HT1080 (cell line): ENCODE measurements at places on chromosomes 5 and 9.

GRCh38 chr5:53884844-53885243, 324.4 kb downstream of the NDUFS4 start:
- DNase-seq: no peak

- no peak for DNase-seq
Observed at GRCh38 chr9:69535911-69536310, 136.3 kb downstream of the APBA1 start.

- no peak for DNase-seq
Observed at GRCh38 chr5:17214893-17215292, 2.5 kb upstream of the BASP1 start.

DNA sequence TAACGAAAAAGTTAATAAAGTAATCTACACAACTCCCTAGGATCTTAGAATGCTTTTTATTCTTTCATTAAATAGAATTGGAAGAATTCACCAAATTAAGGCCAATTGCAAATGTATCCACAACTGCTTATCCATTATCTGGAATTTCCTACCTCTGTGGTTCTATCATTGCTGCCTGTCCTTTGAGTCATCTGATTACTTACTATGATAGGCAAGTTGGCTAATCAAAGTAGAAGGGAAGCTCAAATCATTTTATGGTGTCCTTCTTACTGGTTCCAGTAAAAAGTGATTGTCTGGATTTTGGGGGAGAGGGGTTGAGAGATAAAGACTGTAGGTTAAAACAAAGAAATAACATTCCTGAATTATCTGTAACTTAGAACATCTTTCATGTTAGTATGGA, 161.4 kb upstream of the GNA14 start:
- DNase-seq: no peak

DNA sequence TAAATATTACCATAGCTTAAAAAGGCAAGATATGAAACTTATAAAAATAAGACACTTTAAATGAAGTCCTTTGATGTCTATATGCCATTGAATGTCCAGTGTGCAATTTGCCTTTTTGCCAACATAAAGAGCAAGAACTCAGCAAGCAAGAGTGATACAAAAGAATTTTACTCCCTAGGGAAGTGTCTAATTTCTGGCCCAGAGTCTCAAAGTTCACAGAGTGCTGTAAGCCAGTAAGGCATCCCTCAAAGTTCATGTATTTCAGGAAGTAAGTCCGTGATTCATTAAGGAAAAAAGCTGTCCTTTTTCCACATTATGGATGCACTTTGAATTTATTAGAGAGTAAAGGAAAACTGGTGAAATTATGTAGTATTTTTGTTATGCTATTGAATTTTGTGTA, 185.2 kb downstream of the CCDC171 start:
- no peak for DNase-seq

- DNase-seq: no peak
Observed at GRCh38 chr9:107898761-107899160, 409.2 kb upstream of the KLF4 start.

DNA sequence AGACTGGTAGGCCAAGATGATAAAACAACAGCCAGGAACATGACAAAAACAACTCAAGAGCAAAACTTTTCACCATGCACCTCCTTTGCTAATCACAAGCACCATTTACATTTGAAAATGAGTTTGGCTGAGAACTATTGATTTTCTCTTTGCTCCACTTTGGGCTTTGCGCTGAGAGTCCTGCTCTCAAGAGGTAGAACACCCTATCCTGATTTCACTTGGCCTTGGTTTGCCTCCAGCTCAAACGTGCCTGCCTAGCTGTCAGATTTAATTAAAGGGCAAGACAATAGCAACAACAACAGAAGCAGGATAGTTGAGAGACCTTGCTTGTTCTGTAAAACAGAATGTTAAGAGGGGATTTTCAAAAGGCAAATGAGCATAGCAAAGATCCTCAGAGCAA, 128.2 kb upstream of the ASTN2 start:
- no peak for DNase-seq

GRCh38 chr5:133397990-133398645, 214.2 kb downstream of the FSTL4 start:
- DNase-seq: no peak

- DNase-seq: no peak
Observed at GRCh38 chr9:20242510-20243189, 379.6 kb downstream of the MLLT3 start.

DNA sequence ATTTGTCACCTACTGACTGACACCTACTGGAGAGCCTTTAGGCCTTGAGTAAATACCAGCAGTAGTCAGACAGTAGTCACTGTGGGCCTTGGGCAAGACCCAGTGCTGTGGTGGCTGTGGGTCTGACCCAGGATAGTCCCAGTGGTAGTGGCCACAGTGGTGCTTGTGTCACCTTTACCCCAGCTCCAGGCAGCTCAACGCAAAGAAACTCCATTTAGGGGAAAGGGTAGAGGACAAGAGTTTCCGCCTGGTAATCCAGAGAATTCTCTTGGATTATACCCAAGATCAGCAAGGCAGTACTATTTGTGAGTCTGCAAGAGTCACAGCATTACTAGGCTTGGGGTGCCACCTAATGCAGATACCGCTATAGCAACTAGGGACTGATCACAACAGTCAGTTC, 28.9 kb downstream of the CERT1 start:
- no peak for DNase-seq

- DNase-seq: no peak
Observed at GRCh38 chr5:55564721-55565120, 30.0 kb upstream of the PLPP1 start.

- DNase-seq: peak; percentile 62
Observed at GRCh38 chr5:1881098-1881572, 1.6 kb downstream of the IRX4 start.

DNA sequence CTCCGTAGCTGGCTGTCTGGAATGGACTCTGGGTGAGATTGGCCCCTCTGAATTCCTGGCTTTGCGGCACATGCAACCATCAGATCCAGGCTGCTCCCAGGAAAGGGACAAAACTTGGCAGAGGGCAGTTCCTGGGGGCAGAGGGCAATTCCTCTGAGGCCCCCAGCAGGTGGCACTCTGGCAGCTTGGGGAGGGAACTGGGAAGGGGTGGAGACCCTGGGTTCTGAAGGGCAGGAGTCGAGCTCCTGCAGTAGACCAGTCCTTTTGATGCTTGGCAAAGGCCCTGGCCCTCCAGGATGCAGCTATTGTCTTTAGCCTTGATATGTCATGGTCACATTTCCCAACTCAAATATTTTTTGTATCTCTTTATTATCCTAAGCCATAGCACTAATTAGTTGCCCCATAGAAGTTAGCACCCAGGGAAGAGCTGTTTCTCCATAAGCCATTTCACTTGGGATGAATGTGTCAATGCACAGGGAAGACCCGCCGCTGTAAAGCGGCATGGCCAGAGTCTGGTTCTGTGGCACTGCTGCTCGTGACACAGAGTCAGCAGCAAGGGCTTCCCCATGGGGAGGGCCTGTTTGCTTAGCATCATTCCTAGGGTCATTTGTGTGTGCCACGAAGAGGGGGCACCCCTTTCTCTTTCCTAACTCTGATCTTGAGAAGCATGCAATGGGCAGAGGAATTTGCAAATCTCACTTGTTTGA, 51.2 kb upstream of the CDK20 start:
- DNase-seq: no peak

DNA sequence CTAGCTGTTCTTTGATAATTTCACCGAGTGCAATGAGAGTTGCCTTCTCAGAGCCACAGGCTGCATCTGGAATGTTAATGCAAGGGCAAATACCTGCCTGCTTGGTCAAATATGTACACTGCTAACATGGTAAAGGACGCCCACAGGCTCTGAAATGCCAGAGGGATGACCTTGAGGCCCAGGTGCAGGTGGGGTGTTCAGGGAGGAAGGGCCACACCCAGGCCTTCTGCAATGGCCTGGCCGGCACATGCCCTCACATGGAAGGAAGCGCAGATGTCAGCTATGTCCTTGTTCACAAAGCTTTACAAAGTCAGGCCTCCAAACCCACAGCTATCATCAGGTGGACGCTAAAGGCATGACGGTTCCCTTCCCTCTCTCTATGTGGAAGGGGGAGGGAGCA, 48.6 kb downstream of the HRH2 start:
- DNase-seq: no peak

GRCh38 chr5:11319836-11320580, 559.0 kb upstream of the DAP start:
- peak; percentile 63 for DNase-seq

GRCh38 chr5:6979061-6979460, 265.8 kb downstream of the TENT4A start:
- DNase-seq: no peak

GRCh38 chr9:114324492-114324891, 1.6 kb downstream of the ORM1 start:
- no peak for DNase-seq

DNA sequence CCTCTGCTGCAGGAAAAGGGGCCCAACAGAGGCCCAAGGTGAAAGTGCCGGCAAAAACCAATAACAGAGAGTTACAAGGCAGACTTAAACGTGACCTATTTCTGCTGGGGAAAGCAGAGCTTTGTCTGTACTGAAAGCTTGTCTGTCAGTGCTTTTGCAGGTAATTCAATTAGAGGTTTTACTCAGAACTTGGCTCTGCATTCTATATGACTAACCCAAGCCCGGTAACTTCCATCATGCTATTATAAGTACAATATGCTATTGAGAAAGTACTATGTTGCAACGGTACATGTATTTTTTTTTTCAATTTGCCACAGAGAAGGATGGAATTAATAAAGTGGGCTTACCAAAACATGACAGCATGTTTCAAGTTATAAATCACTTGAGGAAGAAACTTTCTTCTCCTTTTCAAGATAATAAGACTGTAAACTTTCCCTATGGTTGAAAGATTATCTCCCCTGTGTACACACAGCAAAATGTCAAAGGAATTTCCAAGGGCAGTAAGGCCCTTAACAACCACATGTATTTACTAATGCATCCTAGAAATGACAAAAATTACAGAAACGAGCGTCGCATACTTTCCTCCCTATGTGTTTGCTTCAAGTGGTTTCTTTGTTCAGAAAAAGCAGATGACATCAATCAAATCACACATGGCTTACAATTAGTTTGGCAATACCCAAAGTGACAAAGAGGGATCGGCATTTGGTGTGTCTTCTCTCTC, 282.4 kb downstream of the EFNA5 start:
- peak; percentile 79 for DNase-seq

GRCh38 chr5:45847877-45848276, 151.7 kb upstream of the HCN1 start:
- no peak for DNase-seq

DNA sequence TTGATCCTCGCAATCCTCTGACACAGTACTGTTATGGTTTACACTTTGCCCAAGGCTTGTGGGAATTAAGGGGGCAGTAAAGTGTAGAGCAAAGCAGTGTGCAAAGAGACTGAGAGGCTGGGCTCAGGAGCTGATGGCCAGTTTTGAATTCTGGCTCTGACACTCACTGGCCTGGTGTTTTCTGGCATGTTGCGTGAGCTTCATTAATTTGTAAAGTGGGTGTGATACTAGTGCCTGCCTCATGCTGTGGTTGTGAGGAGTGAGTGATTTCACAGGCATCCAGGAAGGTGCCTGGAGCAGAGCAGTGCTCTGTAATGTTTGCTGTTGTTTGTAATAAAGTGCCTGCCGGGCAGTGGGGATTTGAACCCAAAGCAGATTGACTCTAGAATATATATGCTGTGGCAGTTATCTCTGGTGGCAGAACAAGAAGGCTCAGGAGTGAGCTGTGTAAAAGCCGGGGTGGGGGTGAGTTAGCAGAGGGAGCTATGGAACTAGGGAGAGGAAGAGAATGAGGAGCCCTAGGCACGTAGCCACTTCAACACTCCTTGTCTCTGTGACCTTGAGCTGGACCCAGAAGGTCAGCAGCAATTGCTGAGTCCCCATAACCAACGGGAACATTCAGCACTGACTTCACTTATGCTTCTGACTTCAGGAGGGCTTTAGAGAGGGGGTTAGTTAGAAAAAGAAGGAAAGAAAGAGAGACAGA, 108.5 kb downstream of the DOCK2 start:
- peak; percentile 27 for DNase-seq

DNA sequence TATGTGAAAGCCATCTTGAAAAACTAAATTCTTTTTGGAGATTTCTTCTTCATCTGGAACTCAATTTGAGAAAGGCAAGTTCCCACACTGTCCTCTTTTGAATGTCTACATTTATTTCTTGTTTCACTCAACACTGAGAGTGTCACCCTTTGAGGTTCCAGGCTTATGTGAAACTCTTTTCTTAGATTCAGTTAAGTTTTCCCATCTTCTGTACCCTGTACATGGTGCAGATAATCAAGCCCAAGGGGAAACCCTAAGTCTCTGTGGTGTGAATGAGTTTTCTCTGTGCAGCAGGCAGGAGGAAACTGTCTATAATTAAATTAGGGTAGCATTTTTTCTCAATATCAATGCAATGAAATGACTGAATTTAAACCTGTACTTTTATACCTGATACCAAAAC, 72.3 kb upstream of the PRLR start:
- DNase-seq: no peak

DNA sequence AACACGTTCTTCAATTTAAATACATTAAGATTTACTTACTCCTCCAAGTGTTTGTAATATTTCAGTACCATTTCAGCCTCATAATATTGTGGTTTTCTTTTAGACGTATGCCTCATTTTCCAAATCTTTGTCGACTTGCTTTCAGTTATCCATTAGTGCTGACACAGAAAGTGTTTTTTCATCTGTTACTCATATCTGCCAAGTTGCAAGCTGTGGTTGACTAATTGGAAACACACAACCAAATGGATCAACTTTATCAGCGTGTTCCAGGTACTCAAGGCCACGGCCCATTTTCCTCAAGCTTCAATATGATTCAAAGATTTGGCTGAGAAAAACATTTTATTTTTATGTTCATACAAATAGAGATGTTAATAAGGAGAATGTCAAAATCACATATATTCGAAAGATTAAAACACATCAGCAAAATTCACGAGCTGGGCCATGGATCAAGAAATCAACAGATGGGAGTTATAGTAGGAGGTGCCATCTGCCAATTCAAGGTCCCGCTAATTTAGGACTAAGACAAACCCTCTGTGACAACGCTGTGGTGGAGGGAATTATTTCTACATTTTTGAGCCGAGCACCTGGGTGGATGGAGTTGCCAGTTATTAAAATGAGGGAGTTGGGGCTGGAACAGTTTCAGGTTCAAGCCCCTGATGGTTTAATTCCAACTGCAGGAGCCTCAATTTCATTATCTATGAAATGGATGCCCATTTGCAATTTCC, 27.2 kb upstream of the CCNJL start:
- no peak for DNase-seq

DNA sequence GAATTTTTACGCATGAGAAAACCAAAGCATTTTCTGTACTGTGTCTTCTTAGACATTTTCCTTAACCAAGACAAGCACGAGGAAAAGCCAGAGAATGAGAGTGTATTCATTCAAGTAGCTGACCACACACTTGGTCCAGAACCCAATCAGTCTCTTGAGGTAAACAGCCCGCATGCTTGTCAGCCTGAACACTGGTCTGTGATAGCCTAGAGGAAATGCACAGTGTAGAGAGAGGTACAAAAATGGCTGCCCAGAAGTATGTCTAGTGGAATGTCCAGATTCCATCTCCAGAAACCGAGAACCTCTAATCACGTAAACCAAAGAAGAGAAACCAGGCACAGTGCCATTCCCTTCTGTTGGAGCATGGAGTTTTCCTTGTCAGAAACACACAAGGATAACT, 80.0 kb upstream of the SNX2 start:
- DNase-seq: no peak

- no peak for DNase-seq
Observed at GRCh38 chr5:72474516-72474915, 32.7 kb downstream of the ZNF366 start.

- no peak for DNase-seq
Observed at GRCh38 chr5:83447533-83447932, 24.0 kb upstream of the VCAN start.

- DNase-seq: no peak
Observed at GRCh38 chr9:84919440-84919839, 249.9 kb downstream of the NTRK2 start.
